ENCODE measurements at places on chromosomes 7 and 10. TPM values are rescaled to one million over a fixed set of nuclear protein-coding genes. Genes with fewer than 3 reads are reported as not detected.

The STEAP1B gene
- total RNA-seq = 1.0 TPM

The HOXA5 gene
- total RNA-seq = 56.2 TPM

The SFTPA1 gene
- not detected for total RNA-seq

The SCIN gene
- total RNA-seq = 0.90 TPM

The ATRNL1 gene
- total RNA-seq = 28.4 TPM

The EPDR1 gene
- total RNA-seq = 68.0 TPM

DNA sequence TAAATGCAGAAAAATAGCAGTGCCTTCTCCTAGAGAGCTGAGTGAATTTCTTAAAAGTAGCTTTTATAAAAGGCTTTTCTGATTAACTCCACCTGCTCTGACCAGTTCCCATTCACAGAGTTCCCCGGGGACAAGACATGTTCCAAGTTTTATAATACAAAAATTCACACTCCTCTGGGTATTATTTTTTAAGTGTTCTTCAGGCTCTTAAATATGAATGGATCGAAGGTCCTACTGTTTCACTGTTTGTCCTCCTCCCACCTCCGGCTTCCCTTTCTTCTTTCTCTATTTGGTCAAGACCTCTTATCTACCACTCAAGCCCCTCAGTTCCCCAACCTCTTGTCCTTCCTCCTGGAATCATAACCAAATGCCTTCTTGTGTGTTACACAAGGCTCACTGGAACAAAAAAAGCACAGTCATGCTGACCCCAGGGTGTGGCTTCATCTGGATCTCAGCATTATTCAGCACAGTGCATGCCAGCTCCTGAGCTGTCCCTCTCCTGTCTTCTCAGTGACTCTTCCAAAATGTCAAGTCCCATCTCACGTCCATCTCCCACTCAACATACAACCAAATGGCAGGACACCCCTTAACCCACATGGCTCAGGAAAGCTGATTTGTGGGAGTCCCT, 222.4 kb downstream of the SORCS1 start:
- no peaks in the 10 kb centered on the region for H3K27me3 ChIP-seq
- no peak overlapping the region for H3K27ac ChIP-seq
- H3K4me1 ChIP-seq = no peaks in the 10 kb centered on the region
- no peak overlapping the region for H3K4me3 ChIP-seq
- no peaks in the 10 kb centered on the region for H3K36me3 ChIP-seq
- peak; percentile 16 for DNase-seq

- no peak overlapping the region for H3K27ac ChIP-seq
- no peaks in the 10 kb centered on the region for H3K36me3 ChIP-seq
- peaks cover 4% of the 10 kb centered on the region for H3K4me1 ChIP-seq
Measured at GRCh38 chr10:26566525-26567350, 128.6 kb downstream of the APBB1IP start.

DNA sequence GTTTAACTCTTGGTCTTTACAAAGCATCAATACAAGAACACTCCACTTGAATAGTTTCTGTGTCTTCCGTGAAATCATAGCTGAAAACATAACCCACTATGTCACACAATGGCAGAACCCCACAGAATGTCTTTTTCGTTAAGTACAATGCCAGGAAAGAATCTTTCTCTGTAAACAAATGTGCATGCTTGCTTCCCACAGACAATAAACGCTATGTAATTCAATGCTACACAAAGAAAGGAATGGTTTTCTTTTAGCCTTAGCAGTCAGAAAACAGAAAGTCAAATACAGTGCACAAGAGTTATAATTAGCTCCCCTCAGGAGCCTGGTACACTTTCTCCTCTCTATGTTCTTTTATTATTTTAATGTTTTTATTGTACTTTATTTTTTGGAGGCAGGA, 186.1 kb downstream of the SRPK2 start:
- no peaks in the 10 kb centered on the region for H3K4me1 ChIP-seq
- H3K27me3 ChIP-seq = no peaks in the 10 kb centered on the region
- H3K4me3 ChIP-seq = no peak overlapping the region
- H3K36me3 ChIP-seq = no peaks in the 10 kb centered on the region
- no peak overlapping the region for H3K27ac ChIP-seq

DNA sequence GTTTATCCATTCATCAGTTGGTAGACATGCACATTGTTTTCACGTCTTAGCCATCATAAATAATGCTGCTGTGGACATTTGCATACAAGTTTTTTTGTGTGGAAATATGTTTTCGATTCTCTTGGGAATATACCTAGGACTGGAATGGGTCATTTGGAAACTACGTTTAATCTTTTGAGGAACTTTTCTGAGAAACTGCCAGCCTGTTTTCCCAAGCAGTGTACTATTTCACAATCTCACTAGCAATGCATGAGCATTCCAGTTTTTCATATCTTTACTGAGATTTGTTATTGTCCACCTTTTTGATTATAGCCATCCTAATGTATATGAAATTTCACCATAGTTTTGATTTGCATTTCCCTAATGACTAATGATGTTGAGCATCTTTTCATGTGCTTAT, 95.7 kb upstream of the JAZF1 start:
- DNase-seq = no peak
- H3K36me3 ChIP-seq = no peaks in the 10 kb centered on the region
- no peaks in the 10 kb centered on the region for H3K4me1 ChIP-seq
- H3K27ac ChIP-seq = no peak overlapping the region
- no peak overlapping the region for H3K4me3 ChIP-seq

DNA sequence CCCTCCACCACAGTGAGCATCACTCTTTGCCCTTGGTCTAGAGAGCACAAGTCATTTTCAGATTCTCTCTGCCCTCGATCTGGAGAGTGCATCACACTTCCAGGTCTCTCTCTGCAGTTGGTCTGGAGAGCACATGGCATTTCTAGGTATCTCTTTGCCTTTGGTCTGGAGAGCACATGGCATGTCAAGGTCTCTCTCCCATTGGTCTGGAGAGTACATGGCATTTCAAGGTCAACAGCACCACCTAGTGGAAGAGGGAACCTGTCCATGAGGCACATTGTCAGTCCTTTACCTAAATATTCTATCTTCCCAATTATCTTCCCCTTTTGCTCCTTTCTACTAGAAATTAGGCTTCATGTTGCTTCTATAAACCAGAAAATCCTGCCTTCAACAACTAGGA, 1139.4 kb downstream of the XPNPEP1 start:
- H3K4me1 ChIP-seq = no peaks in the 10 kb centered on the region
- DNase-seq = no peak
- no peak overlapping the region for H3K27ac ChIP-seq
- no peaks in the 10 kb centered on the region for H3K27me3 ChIP-seq
- no peak overlapping the region for H3K4me3 ChIP-seq

DNA sequence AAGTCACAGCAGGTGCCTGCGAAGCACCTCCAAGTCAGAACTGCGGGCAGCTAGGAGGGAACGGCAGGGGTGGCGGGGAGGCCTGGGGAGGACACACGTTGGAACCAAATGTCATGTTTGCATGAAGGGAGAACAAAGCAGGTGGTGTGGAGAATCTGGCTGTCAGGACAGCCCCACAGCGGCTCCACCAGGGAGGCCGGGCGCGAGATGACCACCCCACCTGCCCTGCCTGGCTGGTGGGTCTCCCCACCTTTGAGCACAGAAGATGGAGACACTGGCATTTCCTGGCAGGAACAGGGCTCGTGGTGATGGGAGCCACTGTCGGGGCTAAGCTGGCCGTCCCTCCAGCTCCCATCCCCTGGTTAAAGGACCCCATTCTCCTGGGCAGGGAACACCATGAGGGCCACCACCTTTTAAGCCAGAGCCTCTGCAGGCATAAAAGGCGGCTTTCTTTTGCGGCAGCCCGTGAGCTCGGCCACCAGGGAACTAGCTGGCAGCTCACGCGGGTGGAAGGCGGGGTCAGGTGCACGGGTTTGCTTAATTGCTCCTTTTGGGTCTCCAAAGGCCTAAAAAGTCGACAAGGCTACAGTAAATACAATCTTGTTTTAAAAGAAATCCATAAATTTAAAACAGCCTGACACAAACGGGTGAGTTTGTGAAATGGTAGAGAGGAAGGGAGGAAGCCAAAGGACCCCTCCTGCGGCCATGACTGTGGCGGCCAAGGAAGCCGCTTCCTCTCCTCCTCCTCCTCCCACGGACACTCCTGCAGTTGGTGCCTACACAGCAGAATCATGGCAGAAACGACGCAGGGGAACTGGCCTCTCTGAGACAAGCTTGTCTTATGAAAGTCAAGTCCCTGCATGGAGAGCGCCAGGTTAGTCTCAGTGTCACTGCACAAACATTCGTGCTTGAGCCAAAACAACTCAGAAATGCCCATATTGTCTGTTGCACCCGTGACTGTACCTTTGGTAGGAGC, 213.8 kb downstream of the DNAJB6 start:
- H3K4me1 ChIP-seq = no peaks in the 10 kb centered on the region
- H3K4me3 ChIP-seq = no peak overlapping the region
- H3K36me3 ChIP-seq = no peaks in the 10 kb centered on the region
- no peak overlapping the region for H3K27ac ChIP-seq
- H3K27me3 ChIP-seq = no peaks in the 10 kb centered on the region

GRCh38 chr7:151012911-151013347, 11.4 kb downstream of the ATG9B start:
- no peak overlapping the region for H3K4me3 ChIP-seq
- peaks cover 20% of the 10 kb centered on the region for H3K27me3 ChIP-seq
- no peaks in the 10 kb centered on the region for H3K36me3 ChIP-seq
- H3K4me1 ChIP-seq = no peaks in the 10 kb centered on the region
